NCI-H1105 (cell line): ENCODE measurements at places on chromosomes 6 and 20.

GRCh38 chr6:18350712-18351111 lies 36.4 kb upstream of the RNF144B start:
- DNase-seq, result no peak

GRCh38 chr6:88208726-88209125 lies 42.6 kb upstream of the CNR1 start:
- DNase-seq, result no peak

GRCh38 chr6:154319231-154319858 lies 37.3 kb downstream of the IPCEF1 start:
- DNase-seq, result no peak

- DNase-seq, result no peak
These were observed 259.3 kb downstream of the ERMARD start for GRCh38 chr6:170010665-170011203.

GRCh38 chr6:3808759-3809514 lies 40.2 kb upstream of the FAM50B start:
- no peak for DNase-seq

DNA sequence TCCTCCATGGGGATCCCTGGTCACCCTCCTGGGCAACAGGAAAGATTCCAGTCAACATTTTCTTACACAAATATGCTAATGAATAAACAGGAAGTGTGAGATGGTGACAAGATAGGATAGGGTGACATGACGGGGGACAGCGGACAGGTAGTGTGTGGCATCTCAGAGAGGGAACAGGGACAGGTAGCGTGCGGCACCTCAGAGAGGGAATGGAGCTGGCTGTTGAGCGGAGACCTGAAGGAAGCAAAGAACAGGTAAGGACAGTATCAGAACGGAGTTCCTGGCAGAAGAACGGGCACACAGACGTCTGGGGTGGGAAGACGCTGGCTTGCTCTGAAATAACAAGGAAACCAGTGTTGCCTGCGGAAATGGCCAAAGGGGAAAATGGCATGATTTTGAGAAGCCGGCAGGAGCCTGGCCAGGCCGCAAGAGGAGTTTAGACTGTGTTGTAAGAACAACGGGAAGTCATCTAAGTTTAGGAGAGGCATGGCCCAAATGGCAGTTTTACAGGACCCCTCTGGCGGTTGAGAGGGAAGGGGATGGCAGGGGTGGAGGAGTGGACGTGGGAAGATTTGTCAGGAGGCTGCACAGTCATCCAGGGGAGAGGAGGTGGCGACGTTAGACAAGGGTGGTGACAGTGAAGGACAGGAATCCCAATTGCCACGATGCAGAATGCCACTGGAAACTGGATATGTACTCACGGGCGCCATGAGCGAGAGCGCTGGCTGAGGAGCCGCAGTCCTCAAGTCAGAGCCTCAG lies 111.6 kb downstream of the JPH2 start:
- no peak for DNase-seq

DNA sequence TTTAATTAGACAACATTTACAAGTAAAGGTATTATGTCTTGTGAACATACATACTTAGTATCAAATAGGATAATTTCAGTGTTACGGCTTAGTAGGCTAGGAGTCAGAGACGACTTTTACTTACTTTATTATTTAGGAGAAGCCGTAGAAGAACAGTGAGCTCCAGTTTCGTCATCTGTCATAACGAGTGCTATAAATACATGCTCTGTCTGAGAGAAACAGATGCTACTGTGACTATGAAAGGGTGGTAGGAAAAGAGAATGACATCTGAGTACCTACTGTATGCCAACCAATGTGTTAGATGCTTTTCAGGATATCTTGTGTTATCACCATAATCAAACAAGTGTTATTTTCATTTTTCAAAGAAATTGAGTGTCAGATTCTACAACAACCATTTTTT lies 119.0 kb downstream of the EYA4 start:
- no peak for DNase-seq

DNA sequence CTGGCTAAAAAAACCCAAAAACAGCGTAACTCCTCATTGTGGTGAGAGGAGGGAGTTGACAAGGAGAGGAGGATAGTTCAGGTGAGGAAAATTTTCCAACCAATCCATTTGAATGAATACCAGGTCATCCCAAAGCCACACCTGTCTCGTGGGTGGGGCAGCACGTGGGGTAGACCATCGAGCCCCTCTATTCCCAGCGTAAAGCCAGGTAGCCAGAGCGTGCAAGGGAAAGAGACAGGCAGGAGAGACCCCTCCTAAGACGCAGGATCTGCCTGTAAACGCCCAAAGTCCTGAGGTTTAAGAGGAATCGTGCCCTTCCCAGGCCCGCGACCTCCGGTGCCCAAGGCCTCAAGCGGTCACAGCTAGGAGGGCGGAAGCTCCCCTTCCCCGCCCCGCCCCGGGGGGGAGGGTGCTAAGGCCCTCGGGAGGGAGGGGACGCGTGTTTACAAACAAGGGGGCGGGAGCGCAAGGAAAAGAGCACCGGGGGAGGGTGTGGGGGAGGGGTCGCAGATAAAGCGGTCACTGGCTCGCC lies 712 bp downstream of the RXRB start:
- peak; percentile 70 for DNase-seq

DNA sequence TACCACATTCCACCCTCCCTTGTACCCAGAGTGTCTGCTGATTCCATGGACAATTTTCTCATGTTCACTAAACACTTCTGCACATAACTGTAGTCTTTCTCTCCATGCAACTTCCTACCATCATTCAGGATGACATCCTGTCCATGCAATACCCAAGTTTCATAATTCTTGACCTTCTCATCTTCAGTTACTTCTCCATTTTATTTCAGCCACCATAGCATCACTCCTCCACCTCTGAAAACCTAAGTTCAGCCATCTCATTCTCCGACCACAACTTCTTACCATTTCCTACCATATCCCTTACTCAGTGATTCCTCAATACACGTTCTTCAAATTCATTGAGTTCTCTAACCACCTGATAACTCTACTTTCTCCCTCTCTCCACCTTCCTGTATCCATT lies 216.5 kb upstream of the TENT5A start:
- DNase-seq, result no peak

DNA sequence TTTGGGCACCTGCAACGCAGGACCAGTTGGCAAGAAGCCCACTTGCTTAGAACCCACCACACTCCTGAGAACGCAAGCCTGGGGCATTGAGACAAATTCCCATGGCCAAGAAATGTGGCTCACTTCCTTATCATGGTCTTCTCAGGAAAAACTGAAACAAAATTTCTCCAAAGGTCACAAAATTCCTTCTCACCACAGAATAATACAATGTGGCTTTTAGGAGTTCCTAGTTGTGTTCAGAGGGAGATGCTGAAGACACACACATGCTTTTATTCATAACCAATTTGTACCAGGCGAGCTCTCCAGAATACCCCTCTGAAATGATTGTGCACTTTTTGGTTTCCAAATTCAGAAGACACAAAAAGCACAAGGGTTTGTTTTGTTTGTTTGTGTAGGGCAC lies 31.6 kb downstream of the ADTRP start:
- no peak for DNase-seq

GRCh38 chr20:1875762-1876161 lies 19.4 kb upstream of the SIRPA start:
- DNase-seq, result peak; percentile 17

- DNase-seq, result no peak
These were observed 191.4 kb downstream of the NKAIN2 start for GRCh38 chr6:123994891-123995635.

GRCh38 chr6:115972679-115973078 lies 88.0 kb downstream of the FRK start:
- DNase-seq, result no peak

- no peak for DNase-seq
These were observed 41.1 kb upstream of the RFPL4B start for GRCh38 chr6:112305795-112306564.

GRCh38 chr20:62345681-62346370 lies 21.3 kb downstream of the LAMA5 start:
- DNase-seq, result no peak

DNA sequence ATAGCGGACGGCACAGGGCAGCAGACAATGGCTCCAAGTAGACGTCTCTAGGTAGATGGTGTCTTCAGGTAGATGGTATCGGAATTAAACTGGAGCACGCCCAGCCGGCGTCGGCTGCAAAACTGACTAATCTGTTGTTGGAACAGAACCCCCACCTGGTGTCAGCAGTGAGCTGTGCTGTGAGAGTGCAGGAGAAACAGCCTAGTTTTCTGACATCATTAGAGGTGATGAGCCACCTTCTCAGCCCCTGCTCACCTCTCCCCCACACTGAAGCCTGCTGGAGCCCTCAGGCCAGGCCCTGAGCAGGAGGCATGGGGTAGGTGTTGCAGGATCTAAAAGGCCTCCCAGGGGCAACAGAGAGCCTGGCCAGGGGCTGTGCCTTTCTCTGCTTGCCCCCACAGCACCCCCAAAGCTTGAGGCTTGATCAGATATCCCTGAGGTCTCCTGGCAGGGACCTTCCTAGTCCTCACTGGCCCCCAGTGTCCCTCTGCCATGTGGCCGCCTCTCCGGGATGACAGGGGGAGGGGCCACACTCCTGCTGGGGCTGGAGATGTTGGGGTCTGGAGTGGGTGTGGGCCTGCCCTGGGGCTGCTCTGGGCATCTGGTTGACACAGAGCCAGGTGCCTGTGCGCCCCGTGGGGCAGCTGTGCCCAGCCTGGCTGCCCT lies 6.9 kb upstream of the HELZ2 start:
- DNase-seq, result peak; percentile 5

GRCh38 chr6:138378463-138378862 lies 758 bp downstream of the SMIM28 start:
- no peak for DNase-seq

GRCh38 chr6:34104628-34105027 lies 41.3 kb downstream of the GRM4 start:
- DNase-seq, result no peak

DNA sequence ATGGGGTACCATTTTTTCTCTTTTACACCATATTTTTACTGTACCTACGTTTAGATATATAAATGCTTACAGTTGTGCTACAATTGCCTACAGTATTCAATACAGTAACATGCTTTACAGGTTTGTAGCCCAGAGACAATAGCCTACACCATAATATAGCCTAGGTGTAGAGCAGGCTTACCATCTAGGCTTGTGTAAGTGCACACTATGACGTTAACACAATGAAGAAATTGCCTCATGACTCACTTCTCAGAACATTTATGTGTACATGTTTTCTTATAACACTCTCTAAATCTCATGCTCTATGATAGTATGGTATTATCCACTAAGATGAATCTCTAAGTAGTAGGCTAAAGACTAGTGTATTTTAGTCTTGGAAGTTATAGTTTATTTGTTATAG lies 13.5 kb downstream of the GPR63 start:
- DNase-seq, result no peak

DNA sequence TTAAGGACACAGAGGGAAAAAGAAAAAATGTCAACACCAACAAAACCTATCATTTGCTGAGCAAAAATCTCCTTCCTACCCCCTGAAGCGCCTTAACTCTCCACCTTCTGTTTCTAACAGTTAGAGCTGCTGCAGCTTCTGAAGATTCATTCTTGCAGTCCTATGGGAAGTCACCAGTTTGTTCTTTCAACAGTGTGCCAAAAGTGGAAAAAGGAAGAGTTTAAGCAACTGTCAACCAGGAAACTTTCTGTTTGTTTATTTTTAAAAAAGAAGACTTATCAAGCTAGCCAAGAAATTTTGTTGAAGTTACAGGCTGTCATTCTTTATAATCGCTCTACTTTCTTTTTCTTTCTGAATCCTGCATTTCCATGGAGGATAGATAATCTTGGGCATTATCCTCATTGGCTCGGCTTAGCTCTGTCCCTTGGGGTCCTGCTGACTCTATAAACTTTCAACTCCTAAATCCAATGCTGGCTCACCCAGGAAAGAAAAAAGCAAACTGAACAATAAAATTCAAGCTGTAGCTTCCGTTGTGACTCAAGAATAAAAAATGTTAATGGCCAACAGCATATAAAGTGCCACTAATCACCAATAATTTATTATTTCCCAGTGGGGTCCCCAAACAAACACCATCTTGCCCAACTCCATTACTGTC lies 172.8 kb upstream of the CITED2 start:
- no peak for DNase-seq

DNA sequence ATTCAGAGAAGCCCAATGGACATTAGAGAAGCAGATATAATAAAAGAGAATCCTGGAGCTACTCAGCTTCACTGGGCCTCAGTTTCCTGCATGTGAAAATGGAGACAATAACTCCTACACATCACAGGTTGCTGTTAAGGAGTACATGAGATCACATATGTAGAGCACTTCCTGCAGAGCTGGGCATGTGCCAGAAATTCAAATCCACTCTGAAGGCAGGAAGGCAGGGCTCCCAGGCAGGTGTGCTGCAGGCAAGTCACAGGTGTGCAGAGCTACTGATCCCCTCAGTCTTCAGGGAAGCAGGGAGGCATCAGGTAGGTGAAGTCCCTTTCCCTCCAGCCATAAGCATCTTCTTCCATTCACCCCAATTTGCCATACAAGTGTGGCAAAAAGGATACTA lies 48.0 kb downstream of the DST start:
- DNase-seq, result peak; percentile 47

- DNase-seq, result no peak
These were observed 4.1 kb downstream of the MAP1LC3A start for GRCh38 chr20:34562641-34563040.

DNA sequence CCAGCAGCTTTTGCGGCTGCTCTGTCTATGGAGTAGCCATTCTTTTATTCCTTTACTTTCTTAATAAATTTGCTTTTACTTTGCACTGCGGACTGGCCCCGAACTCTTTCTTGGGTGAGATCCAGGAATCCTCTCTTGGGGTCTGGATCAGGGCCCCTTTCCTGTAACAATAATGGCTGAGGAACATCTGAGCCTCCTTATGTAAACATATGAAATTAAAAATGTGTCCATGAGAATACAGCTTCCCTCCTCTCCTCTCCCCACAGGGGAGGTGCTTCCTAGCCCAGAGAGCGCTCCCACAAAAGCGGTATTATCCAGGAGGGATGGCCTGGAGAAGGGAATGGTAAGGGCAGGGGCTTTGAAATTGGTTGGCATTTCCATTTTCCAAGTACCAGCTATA lies 81.1 kb downstream of the PSMG4 start:
- DNase-seq, result no peak

DNA sequence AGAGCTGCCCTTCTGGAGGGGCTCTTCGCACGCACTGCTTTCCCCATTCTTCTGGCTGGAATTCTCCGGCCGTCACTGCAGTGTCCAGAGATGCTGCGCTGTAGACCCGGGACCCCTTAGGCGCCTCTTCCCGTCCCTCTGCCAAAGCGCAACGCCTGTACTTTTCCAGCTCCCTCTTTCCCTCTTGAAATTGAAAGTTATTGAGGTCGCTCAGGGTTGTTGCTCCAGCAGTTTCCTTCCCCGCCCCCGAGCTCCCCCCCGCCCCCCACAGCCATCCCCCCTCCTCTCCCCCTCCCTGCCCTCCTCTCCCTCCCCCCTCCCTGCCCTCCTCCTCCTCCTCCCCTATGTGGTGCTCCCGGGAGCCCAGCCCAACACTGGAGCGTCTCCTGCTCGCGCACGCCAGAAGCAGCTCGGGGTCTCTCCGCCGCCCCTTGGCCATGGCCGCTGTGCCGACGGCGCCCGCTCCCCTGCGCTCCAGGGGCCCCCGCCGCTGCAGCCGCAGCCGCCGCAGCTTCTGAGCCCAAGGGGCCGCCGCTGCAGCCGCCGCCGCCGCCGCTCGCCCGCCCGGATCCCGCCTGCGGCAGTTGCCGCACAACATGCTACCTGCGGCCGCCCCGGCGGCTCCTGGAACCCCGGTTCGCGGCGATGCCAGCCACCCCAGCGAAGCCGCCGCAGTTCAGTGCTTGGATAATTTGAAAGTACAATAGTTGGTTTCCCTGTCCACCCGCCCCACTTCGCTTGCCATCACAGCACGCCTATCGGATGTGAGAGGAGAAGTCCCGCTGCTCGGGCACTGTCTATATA lies at the start of gene RSPO3:
RSPO3 (plus strand) TSS at position 374 of the 804 bp plus-strand sequence. CDS start 522 bp downstream, outside the sequence.
- peak; percentile 48 for DNase-seq
